ENCODE measurements at places on chromosomes 1 and 21.
A peak's percentile ranks its signal among the peaks of the same experiment; 100 is the strongest.

DNA sequence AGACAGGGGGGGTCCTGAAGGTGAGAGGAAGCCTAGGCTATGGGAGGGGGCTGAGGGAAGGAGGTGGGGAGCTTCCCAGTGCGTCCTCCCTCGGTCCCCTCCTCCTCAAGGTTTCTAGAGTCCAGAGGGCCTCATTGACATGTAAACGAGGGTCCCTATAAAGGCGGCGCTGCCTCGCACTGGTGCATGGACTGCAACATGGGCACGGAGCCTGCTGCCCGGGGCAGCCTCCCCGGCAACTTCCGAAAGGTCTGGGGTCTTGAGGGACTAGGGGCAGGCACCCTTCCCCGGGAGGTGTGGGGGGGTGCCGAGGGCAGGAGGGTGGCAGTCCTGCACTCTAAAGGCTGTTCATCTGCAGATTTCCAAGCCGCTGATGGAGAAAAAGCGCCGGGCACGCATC is at the start of gene HES3:
Gene HES3 (plus strand): TSS at position 187 of the 400 bp plus-strand sequence. CDS start 187 bp downstream, at position 374.
- no peak for DNase-seq

- peak; percentile 64 for DNase-seq
Observed at GRCh38 chr1:110672001-110672752, 2.6 kb downstream of the KCNA3 start.

GRCh38 chr1:12338823-12339222 is 109.0 kb downstream of the VPS13D start:
- no peak for DNase-seq

- DNase-seq = no peak
Observed at GRCh38 chr1:3756394-3756793, 4.1 kb downstream of the CCDC27 start.

DNA sequence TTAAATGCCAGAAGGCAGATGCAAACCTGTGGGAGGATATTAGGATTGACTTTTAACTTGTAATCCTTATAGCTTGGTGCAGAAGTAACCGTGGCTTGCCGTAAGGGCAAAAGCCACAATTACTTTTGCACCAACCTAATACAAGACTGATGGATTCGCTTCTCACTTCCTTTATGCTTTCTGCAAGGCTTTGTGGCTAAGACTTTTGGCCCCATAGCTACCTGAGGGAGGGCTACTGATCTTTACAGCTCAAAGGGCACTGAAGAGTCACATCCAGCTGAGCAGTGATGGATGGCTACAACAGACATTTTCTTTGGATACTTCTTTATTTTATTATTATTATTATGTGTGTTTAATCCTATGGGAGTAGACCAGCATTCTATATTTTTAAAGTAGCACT is 140.4 kb downstream of the ST6GALNAC5 start:
- no peak for DNase-seq

DNA sequence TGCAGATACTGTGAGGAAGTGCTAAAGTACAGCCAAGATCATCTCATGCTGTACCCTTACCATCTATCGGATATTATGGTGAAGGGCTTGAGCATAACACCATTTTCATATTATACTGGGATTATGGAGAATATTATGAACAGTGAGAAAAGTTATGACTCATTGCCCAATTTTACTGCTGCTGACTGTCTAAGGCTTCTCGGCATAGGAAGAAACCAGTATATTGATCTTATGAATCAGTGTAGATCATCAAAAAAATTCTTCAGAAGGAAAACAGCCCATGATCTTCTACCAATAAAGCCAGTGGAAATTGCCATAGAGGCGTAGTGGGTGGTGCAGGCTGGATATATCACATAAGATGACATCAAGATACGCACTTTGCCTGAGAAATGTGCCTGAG is 47.7 kb downstream of the PPIAL4G start:
- DNase-seq = no peak

- DNase-seq = no peak
Observed at GRCh38 chr1:230982696-230983095, 3.8 kb downstream of the ARV1 start.

DNA sequence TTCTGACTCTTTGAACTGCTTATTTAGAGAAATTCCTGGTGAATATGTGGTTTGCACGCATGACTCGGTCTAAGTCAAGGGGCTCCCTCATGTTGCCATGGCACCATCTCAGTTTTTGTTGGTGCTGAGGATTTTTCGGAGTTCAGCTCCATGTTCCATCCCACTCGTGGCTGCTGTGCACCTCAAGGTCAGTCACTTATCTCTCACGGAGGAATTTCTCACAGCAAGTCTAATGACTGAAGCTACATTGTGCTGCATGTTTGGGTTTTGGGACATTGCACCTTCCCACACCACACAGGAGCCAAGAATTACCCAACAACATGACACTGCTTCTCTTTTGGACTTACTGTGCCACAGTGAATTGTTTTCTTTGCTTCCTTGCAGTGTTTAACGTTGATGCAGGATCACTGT is 269.9 kb downstream of the NCAM2 start:
- DNase-seq = no peak

DNA sequence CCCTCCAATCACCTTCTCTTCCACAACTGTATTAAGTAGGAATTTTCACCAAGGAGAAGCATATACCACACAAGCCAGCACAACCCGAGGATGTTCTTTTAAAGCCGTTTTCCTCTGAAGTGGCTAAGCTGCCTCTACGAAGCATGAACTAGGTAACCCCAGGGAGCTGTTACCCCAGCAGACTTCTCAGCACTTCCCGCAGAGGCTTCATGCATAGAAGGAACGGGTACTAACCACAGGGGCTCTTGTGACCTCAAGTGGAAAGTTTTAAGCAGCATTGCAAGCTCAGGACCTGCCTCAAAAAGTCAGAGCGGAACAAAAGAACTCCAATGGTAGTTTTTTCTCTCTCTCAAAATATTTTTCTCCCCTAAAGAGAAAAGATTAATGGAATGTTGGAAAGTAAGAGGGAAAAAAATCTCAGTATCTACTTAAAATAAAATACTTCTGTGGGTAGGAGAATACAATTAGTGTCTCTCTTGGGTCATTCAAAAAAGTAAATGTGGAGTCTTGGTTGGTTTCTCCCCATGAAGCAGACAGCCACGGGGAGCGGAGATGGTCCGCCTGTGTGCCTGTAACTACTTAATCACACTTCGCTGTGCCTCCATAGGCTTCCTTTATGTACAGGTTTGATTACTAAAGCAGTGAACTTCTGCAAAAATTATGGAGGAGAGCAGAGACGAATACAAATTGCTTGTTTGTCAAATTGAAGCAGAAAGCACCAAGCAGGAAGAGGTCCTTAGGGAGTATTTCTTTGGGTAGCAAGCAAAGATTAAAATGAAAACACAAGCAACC is 40.9 kb downstream of the STX6 start:
- DNase-seq = peak; percentile 32

GRCh38 chr1:39788758-39789570 is at the start of gene BMP8B:
Gene BMP8B, minus strand, starts transcription at chr1:39788865. Its CDS starts 380 bp downstream, at chr1:39788485.
- DNase-seq = peak; percentile 74

GRCh38 chr1:76317299-76317900 is 242.9 kb downstream of the ST6GALNAC3 start:
- no peak for DNase-seq

DNA sequence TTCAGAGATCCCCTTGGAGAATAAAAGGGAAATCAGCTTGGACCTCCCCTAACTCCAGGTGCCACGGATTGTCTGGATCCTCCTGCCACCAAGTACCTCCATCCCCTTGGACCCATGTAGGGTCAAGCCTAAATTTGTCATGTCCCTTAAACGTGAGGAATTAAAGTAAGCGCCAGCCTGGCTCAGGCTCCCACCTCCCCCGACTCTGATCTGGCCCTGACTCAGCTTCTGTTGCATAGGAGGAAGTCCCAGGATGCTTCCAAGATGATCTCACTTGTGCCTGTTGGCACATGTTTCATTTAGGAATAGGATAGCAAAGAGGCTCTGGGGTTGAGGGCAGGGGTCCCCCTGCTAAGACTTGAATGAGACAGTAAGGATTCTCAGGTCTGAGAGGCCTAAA is 231.9 kb upstream of the JUN start:
- DNase-seq = no peak

- no peak for DNase-seq
Observed at GRCh38 chr1:997993-998744, 1.7 kb downstream of the HES4 start.

GRCh38 chr21:25350056-25350455 is 257.2 kb downstream of the MRPL39 start:
- no peak for DNase-seq

- DNase-seq = no peak
Observed at GRCh38 chr1:19683351-19683750, 18.7 kb downstream of the HTR6 start.

- DNase-seq = no peak
Observed at GRCh38 chr1:178371235-178371634, 125.5 kb downstream of the CLEC20A start.

DNA sequence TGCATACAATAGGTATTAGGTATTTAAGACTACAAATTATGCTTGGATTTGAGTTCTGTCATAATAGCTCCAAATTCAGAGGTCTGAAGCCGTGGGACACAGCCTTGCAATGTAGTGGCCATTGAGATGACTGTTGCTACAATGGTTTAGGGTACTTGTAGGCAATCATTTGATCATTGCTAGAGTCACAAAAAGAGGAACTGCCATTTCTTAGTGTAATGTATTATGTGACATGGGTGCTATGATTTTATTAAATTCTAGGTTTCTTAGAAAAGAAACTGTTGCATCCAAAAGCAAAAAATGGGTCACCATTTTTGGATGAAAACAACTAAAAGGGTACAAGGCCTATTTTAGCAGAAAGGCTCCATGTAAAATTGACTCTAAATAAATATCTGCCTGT is 129.9 kb upstream of the ZNF644 start:
- no peak for DNase-seq

- no peak for DNase-seq
Observed at GRCh38 chr1:153804112-153804511, 28.9 kb downstream of the SLC27A3 start.

GRCh38 chr1:78491451-78492071 is 787 bp downstream of the PTGFR start:
- DNase-seq = no peak

DNA sequence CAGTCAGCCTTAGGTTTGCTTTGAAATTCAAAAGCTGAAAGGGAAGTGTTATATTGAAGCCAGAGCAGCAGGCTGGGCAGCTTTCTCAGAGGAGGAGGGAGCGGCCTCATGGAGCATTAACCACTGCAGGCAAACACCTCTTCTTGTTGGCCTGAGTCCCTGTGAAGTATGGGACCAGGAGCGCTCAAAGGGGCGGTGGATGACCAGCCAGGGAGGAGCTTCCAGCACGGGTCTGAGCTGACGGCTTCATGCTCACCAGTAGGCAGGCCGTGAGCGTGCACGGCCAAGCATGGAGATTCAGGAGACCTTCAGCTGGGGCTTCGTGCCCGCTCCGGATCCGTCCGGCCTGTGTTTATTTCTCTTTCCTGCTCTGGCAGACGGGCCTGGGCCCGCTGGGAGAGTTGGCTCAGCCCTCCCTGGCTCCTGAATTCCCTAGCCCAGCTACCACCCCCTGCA is 245.2 kb downstream of the TRABD2B start:
- no peak for DNase-seq

- DNase-seq = no peak
Observed at GRCh38 chr1:161200421-161200991, 1.7 kb upstream of the ADAMTS4 start.

DNA sequence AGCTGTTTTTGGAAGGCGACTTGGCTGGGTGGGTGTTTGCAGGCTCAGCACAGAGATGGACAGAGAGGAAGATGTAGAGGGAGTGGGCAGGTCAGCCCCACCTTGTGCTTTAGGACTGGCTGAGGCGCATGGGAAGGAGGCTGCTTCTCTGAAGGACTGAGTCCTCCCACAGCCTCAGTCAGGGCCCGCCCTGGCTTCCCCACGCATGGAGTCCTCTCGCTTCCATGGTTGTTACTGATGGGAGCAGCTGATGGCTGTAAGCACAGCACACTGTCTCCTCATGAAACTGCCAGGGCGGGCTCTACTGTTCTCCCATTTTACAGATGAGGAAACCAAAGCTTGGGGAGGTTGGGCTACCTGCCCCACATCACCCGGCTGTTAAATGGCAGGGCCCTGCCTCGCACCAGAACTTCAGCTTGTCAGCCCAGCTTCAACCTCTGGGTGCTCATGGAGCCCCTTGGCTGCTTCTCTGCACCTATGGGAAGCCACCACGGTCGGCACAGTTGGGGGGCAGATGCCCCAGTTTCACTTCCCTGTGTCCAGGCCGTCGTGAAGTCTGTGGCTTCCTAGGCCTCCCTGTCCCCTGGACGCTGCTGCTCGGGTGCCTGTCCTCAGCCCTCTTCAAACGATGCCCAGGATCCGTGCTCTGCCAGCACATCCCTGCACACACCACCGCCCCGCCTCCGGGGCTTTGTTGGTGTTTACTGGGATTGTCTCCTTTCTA is 2.4 kb downstream of the TMEM201 start:
- DNase-seq = no peak

GRCh38 chr1:145985502-145986439 is 10.6 kb downstream of the TXNIP start:
- peak; percentile 26 for DNase-seq

DNA sequence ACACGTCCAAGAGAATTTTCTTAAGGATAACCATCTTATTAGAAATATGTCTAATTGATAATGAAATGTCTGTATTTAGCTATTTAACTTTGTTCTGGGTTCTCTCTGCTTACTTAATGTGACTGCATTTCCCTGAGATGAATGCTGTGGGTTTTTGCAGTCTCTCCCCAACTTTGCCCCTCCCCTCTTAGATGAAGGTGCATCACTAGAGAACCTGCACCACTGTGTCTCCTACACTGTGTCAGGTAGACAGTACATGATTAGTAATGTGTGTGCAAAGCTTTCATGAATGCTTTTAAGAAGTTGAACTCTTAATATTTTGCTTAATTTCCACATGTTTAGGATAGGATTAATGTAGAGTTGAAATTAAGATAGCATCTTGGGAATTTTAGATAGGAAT is 51.7 kb downstream of the LRRC8D start:
- no peak for DNase-seq

DNA sequence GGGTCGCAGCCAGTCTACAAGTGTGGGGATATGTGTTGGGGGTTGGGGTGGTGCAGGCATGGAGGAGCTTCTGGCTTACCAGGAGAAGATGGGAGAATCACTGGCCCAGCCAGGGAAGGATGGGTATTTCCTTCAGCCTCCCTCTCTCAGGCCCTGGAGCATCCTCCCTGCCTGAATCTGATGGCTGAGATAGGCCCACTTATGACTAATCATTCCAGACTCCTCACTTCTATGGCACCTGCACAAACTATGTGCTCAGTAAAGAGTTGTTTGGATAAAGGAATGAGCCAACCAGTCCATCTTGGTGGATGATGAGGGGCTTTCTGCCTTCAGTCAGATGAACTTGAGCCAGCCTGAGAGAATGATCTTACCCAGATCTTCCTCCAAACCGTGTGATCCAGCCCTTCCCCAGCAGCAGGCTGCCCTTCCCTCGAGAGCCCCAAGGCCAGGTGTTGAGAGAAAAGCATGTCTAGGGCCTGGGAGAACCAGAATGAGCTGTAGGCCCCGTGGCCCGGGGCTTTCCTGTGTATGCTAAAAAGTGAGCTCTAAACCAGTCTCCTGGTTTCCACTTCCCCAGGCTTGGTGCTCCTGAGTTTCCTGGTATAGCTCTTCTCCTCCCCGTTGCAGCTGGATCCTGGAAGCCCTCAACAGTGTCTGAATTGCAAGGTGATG is 1.3 kb downstream of the GPA33 start:
- DNase-seq = no peak

Measured in CD8-positive, alpha-beta T cell (primary cell).